ENCODE measurements at places on chromosomes 11 and 22.

GRCh38 chr11:42773729-42774128 is 538.1 kb upstream of the API5 start:
- no peak for DNase-seq

DNA sequence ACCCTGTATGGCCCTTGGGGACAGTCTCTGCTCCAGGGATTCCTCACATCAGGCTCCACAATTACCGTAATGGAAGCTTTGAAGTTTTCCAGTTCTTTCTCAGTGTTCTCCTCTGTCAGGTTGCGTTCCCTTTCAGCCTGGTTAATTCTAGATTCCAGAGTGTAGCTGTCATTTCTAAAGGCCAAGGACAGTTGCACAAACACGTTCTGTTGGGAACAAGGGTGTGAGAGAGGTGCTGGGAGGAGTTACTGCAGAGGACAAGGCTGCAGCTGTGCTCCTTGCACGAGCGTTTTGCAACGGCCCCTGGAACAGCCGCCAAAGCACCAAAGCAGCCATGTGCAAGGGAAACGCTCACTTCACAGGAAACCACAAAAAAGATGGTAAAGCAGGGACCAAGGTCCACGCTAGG is 35.9 kb upstream of the LYVE1 start:
- DNase-seq: no peak

DNA sequence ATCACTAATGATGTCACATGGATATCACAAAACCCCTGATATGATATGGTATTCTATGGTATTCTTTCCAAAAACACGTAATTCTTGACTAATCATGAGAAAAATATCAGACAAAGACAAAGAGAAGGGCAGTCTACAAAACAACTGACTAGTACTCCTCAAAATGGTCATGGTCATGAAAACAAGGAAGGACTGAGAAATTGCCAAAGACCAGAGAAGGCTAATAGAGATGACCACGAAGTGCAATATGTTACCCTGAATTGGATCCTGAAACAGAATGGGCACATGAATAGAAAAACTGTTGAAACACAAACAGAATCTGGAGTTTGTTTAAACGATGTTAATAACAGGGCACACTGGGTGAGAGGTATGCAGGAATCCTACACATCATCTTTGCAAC is 10.2 kb downstream of the CKAP5 start:
- DNase-seq: no peak

- DNase-seq: no peak
Observed at GRCh38 chr22:44279069-44279360, 33.7 kb downstream of the SHISAL1 start.

DNA sequence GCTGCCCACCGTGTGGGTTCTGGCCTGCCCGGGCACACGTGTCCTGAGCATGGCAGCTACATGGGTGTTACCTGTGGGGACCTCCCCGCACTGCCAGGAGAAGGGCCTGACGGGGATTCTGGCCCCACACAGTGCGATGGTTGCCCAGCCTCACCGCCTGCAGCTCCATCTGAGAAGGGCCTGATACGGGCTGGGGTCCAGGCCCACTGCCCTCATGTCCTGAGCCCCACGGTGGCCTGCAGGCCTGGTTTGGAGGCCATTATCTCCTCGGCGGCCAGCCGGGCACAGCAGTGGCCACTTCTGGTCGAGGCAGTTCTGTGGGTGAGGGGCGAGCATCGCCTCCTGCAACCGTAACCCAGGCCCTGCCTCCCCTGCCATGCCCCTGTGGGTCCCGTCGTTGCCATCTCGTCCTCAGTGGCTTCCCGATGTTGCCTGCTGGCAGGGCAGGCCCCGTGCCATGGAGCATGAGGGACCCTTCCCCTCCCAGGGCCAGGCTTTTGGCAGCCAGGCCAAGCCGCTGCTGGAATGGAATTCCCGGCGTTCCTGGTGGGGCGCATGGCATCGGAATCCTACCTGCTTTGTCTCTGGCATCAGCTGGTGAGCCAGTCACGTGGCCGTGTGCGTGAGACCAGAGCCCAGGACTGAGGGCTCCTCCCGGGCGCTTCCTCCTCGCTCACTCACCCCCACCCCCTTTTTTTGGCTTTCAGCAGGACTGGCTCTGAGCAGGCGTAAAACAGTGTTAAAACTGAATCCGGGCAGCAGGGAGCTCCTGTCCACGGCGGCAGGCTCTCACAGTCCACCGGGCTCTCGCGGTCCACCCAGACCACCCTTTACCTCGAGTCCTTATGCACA is 71.9 kb upstream of the PPARA start:
- no peak for DNase-seq

GRCh38 chr11:1205121-1205986 is 17.5 kb upstream of the MUC5B start:
- DNase-seq: no peak

DNA sequence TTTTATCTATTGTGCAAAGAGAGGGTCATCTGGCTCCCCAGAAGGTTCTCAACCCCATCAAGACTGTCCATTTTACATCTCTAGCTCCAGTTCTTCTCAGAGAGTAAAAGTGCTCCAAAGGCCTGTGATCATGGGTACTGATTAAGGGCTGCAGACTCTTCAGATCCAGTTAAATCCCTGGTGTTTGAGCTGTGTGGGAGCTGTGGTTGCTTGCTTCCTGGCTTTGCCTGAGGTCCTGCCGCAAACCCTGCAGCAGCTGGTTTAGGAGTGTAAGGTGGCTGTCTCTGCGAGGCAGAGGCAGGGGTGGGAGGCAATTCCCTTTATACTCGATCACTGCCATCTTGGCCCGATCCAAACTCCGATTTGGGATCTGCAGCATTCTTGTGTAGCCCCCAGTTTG is 1.2 kb downstream of the MRPL17 start:
- no peak for DNase-seq

GRCh38 chr11:117816846-117817367 is 7.6 kb downstream of the FXYD2 start:
- no peak for DNase-seq

DNA sequence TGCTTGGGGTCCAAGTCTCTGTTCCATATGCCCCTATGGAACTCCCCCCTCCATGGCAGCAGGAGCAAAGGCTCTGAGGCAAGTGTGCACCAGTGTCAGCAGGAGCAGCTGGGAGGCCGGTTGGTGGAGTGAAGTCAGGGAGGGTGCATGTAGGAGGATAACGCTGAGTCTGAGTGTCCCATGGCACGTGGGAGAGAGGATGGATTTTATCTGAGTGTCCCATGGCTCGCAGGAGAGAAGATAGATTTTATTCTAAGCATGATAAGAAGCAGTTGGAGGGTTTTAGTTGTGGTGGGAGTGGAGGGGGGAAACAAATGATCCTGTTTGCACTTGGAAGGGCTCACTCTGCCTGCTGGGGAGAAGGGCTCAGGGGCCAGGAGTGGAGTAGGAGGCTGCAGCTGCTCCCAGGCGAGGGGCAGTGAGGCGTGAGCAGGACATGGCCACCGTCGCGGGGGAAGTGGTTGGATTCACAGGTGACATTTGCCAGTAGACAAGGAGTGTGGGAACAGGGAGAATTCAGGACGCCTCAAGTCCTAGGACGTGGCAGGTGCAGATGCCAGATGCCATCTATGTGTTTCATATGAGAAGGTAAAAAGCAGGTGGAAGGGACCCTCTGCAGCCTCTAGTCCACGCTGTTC is 33.6 kb upstream of the PARVG start:
- no peak for DNase-seq

DNA sequence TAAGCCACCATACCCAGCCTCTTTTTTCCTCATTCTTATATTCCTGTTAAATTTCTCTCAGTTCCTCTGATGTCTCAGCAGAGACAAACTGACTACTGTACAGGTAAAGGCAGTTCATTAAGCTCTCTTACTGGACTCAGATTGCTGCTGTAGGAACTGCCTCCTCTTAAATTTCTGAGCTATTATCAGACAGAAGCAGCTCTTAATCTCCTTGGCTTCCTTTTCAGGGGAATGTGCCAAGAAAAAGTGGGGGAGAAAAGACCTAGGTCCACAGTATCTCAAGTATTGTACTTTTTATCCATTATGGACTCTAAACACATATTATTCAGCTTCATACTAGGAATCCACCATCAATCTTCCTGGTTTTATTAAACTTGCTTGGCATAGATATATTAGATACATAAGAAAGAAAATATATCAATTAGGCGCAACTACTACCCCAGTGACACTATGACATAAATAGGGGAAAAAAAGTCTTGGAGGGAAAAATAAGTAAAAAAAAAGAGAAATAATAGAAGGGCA is 26.1 kb downstream of the MRTFA start:
- no peak for DNase-seq

GRCh38 chr22:19824212-19824925 is 30.3 kb downstream of the GNB1L start:
- DNase-seq: no peak

GRCh38 chr22:30423301-30423958 is 2.1 kb upstream of the MTFP1 start:
- DNase-seq: no peak

DNA sequence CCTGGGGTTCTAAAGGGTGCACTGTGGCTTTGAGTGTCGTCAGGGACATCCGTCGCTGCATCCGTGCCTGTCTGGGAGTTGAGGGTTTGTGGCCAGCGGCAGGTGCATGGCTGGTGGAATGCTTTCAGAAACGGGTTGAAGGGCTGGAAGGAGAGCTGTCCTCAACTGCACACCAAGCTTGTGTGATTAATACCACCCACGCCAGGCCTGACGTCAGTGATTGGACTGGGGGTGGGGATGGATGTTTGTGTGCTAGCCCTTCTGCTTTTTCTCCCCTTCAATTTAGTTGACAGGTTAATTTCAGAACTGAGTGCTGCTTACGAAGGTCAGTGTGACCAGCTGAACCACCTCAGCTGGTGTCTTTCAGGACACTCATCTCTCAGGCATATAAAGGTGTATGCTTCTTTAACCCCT is 3.2 kb upstream of the GAB2 start:
- DNase-seq: peak; percentile 31

GRCh38 chr11:131744847-131745246 is 374.4 kb downstream of the NTM start:
- no peak for DNase-seq

DNA sequence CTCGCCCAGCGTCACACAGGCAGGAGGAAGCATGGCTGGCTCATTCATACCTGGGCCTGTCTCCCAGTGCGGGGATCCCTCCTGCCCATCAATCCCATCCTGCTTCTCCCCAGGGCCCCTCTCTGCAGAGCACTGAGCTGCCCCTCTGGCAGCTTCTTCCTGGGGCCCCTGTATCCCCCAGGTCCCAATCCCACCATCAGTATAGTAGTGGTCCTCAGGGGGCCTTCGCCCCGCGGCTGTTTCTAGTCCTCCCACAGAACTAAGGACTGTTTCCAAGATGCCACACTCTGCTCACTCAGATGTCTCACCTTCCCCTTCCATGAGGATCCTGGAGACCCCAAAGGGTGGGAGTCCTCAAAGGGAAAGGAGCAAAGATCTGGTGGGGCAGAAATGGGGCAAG is 97.6 kb downstream of the PDE2A start:
- no peak for DNase-seq

- DNase-seq: no peak
Observed at GRCh38 chr22:46965555-46966494, 203.4 kb downstream of the TBC1D22A start.

DNA sequence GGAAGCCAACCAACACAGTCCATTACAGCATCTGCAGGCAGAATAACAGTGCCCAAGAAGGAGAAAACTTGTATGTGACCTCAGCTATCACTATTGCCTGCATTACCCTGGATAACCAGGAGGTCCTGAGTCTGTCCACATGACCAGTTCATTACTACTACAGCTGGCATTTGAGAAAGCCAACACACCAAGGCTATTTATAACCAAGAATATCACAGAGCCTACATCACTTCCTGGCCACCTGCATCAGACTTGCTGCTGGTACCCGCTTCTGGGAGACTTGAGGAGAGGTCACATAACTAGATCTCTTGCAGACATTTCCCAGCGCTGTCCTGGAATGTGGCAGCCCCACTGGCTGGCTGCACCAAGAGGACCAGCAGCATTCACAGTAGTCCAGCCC is 11.1 kb upstream of the OR56B4 start:
- DNase-seq: no peak

DNA sequence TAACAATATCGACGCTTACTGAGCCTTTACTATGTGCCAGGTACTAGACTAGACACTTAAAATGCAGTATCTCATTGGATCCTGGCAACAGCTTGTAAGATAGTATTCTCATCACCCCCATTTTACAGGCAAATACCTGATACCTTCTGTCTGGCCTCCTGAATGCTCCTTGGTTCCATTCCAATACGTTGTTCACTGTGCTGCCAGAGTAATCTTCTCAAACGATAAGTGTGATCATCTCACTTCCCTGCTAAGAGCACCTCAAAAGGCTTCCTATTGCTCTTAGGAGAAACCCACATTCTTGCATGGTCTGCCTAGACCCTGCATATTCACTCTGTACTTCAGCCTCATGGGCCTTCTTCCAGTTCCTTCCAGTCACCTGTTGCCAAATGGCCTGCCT is 1.3 kb upstream of the NRIP3 start:
- DNase-seq: no peak

DNA sequence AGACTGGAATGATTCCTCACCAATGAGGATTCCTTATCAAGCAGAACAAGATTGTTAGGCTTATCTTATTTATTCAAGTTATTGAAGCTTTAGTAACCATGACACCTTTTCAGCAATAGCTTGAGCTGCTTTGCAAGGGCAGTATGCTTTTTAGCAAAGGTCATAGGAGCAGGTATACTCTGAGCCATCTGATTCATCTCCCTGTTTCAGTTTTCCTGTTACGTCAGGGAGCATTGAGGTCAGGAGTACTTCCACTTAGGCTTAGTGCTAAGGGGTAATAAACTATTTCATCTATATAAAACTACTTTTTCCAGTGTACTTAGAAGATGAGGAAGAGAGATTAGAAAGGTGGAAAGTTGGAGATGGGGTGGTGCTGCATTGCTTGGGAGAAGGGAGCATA is 17.7 kb upstream of the ANKRD42 start:
- no peak for DNase-seq

- DNase-seq: no peak
Observed at GRCh38 chr11:11770296-11770695, 71.5 kb upstream of the USP47 start.

GRCh38 chr22:31841078-31841827 is 87.4 kb downstream of the DEPDC5 start:
- DNase-seq: no peak
